Upper lobe of left lung (tissue), 6 donors: ENCODE measurements at places on chromosomes 1 and 21. TPM values are rescaled to one million over a fixed set of nuclear protein-coding genes. Genes with fewer than 3 reads are reported as not detected.

Gene IL24
- total RNA-seq: not detected

- no peak overlapping the region for H3K27ac ChIP-seq
- H3K4me3 ChIP-seq: no peak overlapping the region
- no peaks in the 10 kb centered on the region for H3K4me1 ChIP-seq
- H3K36me3 ChIP-seq: no peaks in the 10 kb centered on the region
- no peak for DNase-seq
These were observed 120.6 kb downstream of the FCRL5 start for GRCh38 chr1:157431751-157432150.

Gene BGLAP
- 2.0 TPM for total RNA-seq

Gene ALDH9A1
- total RNA-seq: 64.1 TPM

Gene GUCA2B
- not detected for total RNA-seq

DNA sequence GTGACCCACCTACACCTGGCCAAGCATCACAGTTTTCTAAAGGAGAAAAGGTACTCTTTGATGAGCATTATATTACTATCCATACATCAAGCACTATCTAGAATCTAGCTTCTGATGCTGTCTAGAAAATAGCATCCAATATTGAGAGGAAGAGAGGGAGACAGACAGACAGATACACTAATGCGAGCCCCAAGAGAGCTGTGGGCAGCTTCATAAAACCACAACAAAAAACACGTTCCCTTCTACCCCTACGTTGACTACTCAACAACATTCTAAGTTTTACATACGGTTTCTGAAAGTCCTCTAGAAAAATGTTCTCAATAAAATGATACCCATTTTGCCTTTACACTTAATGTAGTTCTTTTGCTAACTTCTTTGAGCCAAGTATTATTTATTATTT, 221.8 kb downstream of the SLC45A1 start:
- H3K27me3 ChIP-seq: no peaks in the 10 kb centered on the region
- DNase-seq: no peak
- H3K27ac ChIP-seq: no peak overlapping the region
- no peak overlapping the region for H3K4me3 ChIP-seq
- H3K4me1 ChIP-seq: peaks cover 8% of the 10 kb centered on the region

- no peaks in the 10 kb centered on the region for H3K36me3 ChIP-seq
- H3K27ac ChIP-seq: no peak overlapping the region
- H3K4me3 ChIP-seq: no peak overlapping the region
- H3K4me1 ChIP-seq: no peaks in the 10 kb centered on the region
- H3K27me3 ChIP-seq: no peaks in the 10 kb centered on the region
These were observed 180.7 kb downstream of the ZC3H11B start for GRCh38 chr1:219432191-219432606.

Gene CNKSR1
- 27.7 TPM for total RNA-seq

Gene GGPS1
- 28.0 TPM for total RNA-seq

GRCh38 chr1:23522244-23522982, 8.6 kb downstream of the E2F2 start:
- DNase-seq: peak; percentile 40
- no peak overlapping the region for H3K27ac ChIP-seq
- H3K36me3 ChIP-seq: no peaks in the 10 kb centered on the region

DNA sequence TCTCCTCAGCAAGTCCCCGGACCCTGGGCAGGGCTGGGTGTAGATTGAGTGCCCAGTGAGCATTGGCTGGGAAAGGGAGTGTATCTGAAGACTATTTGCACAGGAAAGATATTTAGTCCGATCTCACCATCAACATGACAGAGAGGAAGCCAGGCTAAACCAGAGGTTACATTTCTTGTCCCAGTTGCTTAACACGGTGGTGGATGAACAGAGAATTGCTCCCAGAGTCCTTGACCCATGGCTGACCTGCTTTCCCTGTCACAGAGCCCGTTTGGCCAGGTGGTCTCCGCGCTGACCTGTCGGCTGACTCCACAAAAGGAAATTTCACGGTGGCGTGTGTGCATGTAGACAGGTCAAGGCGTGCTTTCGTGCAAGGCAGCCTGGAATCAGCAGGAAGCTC, 83.5 kb downstream of the BEND5 start:
- no peaks in the 10 kb centered on the region for H3K36me3 ChIP-seq
- DNase-seq: no peak
- H3K27me3 ChIP-seq: no peaks in the 10 kb centered on the region
- no peak overlapping the region for H3K4me3 ChIP-seq
- H3K4me1 ChIP-seq: no peaks in the 10 kb centered on the region

- H3K27ac ChIP-seq: no peak overlapping the region
- DNase-seq: no peak
- H3K4me1 ChIP-seq: no peaks in the 10 kb centered on the region
These were observed 67.2 kb downstream of the MARK1 start for GRCh38 chr1:220595179-220595578.

Gene MPL
- 0.89 TPM for total RNA-seq

DNA sequence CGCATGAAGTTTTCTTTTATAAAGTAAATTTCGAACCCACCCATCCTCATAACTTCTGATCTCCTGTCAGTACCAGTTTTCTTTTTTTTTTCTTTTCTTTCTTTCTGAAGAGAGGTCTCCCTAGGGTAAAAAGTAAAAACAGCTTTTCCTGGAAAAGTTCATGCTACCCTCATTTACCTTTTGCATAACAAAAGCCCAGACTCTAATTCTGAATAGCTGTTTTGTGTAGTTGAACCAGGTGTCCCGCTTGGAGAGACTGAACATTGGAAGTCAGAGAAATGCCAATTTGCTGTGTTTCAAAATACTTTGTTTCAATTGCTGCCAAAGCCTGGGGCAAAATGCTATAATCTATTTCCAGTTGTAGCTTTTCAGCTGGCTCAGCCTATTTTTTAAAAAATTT, 113.7 kb upstream of the RUNX1 start:
- H3K36me3 ChIP-seq: no peaks in the 10 kb centered on the region
- H3K27ac ChIP-seq: no peak overlapping the region
- no peak overlapping the region for H3K4me3 ChIP-seq
- no peaks in the 10 kb centered on the region for H3K4me1 ChIP-seq

Gene WLS
- total RNA-seq: 57.0 TPM

GRCh38 chr1:198185146-198185545, 28.3 kb downstream of the NEK7 start:
- peaks cover 24% of the 10 kb centered on the region for H3K4me1 ChIP-seq
- H3K27me3 ChIP-seq: no peaks in the 10 kb centered on the region
- no peak for DNase-seq
- H3K36me3 ChIP-seq: no peaks in the 10 kb centered on the region
- no peak overlapping the region for H3K4me3 ChIP-seq
- no peak overlapping the region for H3K27ac ChIP-seq

Gene DNAJC28
- total RNA-seq: 1.6 TPM

Gene SPRR2F
- not detected for total RNA-seq
